ENCODE measurements at places on chromosomes 3 and 15.

DNA sequence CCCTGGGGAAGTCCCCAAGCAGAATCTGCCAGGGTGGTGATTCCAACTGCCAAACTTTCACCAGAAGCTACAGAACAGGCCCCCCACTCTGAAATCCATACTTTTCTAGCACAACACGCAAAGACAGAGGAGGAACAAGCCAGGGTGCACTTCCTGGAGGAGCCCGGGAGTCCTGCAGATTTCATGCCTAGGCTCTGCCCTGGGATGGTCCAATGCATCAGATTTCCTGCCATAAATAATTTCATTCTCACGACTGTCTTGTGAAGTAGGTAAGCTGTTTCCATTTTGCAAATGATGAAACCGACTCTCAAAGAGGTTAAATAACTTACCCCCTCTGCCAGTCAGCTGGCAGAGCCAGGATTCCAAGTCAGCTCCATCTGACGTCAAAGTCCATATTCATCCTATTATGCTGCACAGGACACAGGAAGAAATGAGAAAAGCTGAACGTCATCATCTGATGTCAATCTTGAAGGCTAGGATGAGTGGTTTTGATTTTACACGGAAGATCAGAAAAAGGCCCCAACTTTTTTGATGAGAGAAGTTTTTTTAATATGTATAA, 134.8 kb upstream of the IGF1R start:
- DNase-seq = no peak

DNA sequence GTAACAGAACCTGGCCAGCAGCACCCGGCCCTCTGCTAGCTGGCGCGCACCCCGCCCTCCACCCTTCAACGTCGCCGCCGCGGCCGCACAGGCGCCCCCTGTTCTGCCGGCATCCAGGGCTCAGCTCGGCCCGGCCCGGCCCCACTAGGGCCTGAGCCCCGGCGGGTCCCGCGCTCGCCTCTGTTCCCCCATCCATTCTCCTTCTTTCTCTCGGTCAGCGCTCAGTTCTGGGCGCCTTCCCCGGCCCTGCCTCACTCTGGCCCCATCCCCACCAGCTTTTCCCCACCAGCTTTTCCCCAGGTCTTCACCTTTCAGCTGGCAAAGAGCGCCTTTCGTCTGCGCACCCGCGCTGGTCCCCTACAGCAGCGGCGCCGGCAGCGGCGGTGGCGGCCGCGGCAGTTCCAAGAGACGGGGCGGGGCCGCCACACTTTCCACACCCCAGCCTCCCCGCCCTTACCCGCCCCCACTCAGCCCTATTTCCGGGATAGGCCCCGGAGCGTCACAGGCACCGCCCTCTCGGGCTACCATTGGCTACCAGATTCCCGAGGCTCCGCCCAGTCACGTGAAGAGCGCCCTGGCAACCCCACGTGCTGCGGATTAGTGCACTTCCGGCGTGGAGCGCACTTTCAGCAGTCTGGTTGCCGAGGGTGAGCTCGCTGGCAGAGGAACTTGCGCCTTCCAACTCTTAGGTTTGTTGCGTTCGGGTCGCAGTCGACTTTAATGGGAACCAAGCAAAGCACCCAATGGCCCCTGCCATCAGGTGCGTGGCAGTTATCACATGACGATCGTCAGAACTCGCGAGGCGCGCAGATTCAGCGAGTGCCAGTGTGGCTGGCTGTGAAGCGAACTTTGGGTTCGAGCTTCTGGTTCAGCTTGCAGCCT, at the start of gene EIF5A2:
Gene EIF5A2 (minus strand): TSS at position 403 of the 882 bp plus-strand sequence. CDS start 831 bp downstream, outside the sequence.
- peak; percentile 97 for DNase-seq

- DNase-seq = no peak
Observed at GRCh38 chr3:13795816-13796215, 84.1 kb downstream of the WNT7A start.

GRCh38 chr3:32245200-32245599, 6.7 kb downstream of the CMTM8 start:
- no peak for DNase-seq

DNA sequence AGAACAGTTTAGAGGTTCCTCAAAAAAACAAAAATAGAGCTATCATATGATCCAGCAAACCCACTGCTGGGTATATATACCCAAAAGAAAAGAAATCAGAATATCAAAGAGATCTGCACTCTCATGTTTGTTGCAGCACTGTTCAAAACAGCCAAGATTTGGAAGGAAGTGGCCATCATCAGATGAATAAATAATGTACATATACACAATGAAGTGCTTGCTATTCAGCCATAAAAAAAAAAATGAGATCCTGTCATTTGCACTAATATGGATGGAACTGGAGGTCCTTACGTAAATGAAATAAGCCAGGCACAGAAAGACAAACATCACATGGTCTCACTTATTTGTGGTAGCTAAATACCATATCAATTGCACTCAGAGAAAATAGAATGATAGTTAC, 58.4 kb downstream of the SCAPER start:
- no peak for DNase-seq

- DNase-seq = no peak
Observed at GRCh38 chr15:52204657-52205056, 13.5 kb upstream of the GNB5 start.

DNA sequence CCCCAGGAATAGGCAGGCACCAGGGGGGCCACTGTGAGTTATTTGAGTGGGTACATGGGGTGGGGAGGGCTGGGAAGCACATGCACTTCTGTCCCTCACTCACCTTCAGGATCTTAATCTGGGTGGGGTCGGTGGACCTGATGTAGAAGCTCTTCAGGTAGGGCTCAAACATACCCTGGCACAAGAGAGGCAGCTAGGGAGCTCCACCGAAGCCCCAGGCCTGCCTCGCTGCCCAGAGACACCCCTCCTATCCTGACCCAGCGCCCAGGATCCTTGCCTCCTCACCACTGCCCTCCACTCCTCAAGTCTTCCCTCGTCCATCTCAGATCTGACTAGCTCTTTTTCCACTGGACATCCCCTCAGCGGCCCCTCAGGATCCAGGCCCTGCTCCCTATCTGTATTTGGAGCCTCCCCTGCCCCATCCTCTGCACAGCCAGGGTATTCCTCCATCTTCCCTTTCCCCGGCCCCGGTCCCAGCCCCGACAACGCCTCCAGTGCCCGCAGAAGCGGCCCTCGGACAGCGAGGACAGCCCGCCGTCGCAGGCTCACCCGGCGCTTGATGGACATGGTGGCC, 30.0 kb downstream of the AP3B2 start:
- DNase-seq = no peak

DNA sequence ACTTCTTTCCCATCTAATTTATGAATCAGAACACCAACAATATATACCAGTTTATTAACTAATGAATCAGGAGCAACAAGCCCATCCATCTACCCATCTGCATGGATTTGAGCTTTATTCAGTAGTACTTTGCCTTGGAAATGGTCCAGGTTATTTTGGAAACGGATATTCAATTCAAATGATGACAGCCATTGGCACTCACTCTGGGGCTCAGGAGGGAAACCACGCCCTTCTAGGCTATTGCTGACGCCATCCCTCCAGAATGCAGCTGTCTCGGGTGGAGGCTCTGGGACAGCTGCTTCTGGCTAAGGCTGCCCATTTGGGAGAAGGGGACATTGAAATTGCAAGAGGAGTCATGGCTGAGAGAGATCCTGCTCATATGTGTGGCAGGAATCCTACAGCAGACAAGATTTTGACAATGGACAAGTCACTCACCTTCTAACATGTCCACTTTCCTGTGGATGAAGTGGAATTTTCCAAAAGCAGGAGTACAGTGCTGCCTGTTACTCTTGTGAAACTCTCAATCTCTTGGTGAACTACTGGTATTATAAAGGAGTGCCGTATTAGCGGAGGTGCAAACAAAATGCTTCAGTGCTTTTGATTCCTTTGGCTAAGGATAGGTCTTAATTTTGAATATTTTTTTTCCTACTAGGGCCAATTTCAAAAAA, 29.3 kb upstream of the TRAK1 start:
- peak; percentile 45 for DNase-seq
